ENCODE measurements at places on chromosomes 11 and 22.

GRCh38 chr11:58142761-58143160 lies 17.4 kb upstream of the OR9I1 start:
- DNase-seq, result no peak

DNA sequence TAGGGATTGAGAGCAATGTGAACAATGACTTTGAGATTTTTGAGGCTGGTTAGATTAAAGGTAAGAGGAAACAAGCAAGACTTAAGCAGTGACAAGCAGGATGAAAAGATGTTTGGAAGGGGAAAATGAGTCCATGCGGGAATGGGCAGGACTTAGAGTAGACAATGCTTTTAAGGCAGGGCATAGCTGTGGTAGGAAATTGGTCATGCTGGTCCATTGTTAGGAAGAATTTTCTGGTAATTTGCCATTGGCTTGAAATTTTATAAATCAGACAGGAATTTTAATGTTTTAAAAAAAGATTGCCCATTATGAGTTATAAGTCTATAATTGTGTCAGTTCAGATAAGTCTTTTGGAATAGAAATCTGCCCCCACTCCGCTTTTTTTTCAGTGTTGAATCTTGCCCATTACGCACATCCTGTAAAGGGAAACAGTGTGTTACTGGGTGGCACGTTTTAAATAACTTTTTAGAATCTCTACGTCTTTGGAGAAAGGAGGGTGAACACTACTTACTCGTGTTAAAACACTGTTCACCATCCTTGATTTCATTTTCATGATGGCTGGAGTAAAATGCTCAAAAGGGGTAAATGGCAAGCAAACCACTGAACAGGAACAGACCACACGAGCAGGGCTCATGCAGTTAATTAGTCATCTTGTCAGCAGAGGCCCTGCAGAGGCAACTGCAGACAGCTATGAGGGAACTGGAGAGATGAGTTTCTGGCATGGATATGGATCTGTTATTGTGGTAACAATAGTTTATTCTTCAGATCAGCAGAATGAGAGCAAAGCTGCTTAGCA lies 25.0 kb downstream of the SWAP70 start:
- no peak for DNase-seq

DNA sequence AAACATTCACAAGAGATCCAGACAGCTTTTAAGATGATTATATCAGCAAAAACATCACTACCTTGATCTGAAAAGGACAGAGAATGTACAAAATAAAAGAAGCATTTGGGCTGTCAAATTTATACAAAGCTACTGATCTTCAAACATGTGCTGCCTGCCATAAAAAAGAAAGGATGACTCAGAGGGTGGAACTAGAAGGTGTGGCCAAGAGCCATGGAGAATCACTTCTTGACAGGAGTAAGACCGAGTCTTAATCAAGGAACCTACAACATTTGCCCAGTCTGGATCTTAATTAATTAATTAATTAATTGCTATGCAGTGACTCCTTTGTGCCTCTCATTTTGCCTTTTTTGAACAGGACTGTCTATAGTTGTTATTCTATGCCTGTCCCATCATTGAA lies 33.2 kb downstream of the C11orf96 start:
- no peak for DNase-seq

DNA sequence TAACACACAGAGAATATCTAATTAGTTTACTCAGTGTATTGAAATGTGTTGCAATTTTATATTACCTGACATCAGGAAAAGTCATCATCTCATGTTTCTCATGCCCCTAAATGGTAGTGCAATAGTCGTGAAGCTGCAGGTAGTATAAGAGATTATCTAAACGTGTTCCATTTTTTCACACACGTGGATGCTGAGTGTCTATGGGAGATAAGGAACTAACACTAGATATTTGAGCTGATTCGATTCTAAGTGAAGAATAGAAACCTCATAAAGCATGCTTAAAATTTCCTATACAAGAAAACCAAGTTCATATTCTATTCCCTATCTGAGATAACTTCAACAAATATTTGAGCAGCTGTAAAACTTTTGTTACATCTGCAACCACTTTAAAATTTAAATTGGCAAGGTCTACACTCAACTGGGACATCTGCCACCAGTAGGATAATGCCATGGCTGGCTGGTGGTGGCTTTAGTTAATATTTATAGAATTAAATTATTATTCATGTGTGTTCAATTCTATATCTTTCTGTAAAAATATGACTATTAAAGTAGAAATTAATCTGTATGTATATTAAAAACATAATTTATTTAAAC lies 388.8 kb downstream of the LUZP2 start:
- no peak for DNase-seq

Measured in stimulated activated CD4-positive, alpha-beta T cell treated with anti-CD3 and anti-CD28 coated beads, TNF-alpha, amount 100 ng/mL, for 24 hours (primary cell).